Effector memory CD4-positive, alpha-beta T cell (primary cell): ENCODE measurements at places on chromosomes 5 and 9.
A peak's percentile ranks its signal among the peaks of the same experiment; 100 is the strongest.

DNA sequence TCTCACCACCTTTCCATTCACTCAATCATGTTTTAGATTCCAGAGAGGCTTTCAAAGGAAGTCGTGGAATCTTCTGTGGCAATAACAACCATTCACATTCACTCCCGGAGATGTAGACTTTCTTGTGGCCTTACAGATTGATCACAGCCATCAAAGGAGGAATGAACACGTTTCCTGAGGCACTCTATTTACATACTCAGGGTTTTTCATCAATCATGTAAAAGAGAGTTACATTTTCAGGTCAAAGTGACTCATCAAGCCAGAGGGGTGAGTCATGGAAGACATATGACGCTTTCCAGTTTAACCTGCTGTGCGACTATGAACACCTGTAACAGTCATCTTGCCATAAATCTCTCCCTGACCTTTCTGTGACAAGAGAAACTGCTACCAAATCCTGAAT, 39.3 kb upstream of the RAD23B start:
- no peak for DNase-seq

- no peak for DNase-seq
These were observed 73.0 kb upstream of the IL17B start for GRCh38 chr5:149452007-149452664.

DNA sequence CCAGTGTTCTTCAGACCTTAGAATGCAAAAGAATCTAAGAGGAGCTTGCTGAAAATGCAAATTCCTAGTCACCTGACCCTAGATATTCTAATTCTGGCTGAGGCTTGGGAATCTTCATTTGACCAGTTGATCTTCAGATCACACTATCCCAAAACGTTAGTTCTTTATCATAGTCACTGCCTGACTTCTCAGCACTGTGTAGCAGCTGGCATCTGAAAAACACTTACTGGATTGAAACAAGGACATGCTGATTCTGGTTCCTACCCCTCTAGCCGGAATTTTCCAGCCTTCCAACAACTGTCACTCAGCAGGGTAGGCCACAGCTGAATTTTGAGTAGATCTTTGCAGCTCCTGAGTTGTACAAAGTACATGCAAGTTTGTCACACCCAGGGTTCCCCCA, 72.2 kb downstream of the EBF1 start:
- no peak for DNase-seq

GRCh38 chr5:20611620-20612019, 623.6 kb upstream of the CDH18 start:
- DNase-seq, result no peak

- no peak for DNase-seq
These were observed 110.9 kb downstream of the FOXD1 start for GRCh38 chr5:73337586-73338255.

DNA sequence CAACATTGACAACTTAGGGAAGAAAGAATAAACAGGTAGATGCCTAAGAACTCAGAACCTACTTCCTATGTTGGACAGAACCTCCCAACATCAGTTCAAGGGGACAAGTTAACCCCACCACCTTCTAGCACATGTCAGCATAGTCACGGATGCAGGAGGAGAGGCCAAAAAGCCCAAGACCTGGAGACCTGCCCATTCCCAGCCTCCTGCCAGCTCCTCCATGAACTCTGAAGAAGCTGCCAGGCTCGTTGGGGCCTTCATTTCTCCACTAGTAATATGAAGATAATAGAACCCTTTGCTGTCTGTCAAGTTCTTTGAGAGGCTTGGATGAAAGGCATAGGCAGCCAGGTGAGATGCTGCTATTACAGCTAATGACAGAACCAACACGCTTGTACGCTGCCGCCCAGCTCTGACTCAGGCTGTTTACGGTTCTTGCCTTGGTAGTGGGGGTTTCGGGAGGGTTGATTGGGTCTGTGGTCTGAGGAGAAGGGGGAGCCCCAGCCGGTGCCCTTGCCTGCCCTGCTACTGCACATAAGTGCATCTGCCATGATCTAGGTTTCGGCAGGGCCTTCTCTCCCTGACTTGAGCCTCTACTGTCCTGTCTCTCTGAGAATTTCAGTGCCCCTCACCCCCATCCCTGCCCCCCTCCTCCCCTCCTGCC, 82.2 kb downstream of the NRG2 start:
- no peak for DNase-seq

- no peak for DNase-seq
These were observed 61.1 kb downstream of the MTRR start for GRCh38 chr5:7930011-7930410.

- no peak for DNase-seq
These were observed 284.1 kb upstream of the GRIA1 start for GRCh38 chr5:153206361-153206760.

DNA sequence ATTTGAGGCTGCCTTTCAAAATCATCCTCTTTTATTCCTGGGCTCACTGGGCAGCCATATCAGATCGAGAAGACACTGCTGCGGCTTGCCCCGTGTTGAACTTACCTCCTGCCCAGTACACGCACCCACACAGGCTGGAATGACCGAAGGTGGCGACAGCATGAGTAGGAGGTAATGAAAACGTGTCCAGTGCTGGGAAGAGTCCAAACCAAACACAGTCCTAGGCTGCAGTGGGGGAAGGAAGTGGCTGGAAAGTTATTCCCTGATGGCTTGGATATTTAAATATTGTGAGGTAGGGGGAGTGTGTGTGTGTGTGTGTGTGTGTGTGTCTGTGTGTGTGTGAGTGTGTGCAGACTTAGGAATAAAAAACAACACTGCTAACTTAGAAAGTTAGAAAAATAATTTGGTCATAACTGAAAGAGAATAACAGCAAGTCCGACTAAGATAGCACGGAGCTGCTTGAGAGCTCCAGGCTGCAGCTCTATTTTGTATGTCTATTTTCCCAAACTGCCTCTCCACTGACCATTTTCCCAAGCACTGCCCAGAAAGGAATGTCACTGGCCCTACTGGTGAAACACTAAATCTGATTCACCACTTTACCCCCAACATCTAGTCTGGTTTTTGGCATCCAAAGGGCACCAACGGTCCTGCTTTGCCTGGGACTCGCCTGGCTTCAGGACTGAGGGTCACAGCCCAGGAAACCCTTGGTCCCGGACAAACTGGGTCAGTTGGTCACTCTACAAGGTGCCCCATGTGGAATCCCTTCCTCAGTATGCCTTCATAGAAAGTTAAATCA, 41.2 kb downstream of the ANKH start:
- no peak for DNase-seq

- DNase-seq, result no peak
These were observed 8.4 kb upstream of the UBAP1 start for GRCh38 chr9:34170237-34170991.

DNA sequence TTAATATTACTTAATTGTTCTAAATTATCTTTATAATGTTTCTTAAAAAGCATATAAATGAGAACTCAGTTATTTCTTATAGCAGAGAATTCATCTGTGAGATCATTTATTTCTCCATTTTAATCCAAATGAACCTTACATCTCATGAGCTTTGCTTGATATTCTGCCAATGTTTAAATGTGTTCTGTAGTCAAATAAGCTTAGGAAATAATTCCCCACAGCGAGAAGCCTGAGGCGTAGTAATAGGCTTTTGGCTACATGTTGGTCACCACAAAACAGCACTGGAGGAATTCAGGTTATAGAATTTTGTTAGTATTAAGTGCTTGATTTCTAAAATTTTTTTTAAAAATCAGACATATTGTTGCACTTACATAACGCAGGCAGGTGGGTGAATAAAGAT, 585.3 kb upstream of the RORB start:
- no peak for DNase-seq

GRCh38 chr5:161548487-161549094, 2.1 kb upstream of the GABRB2 start:
- DNase-seq, result no peak

DNA sequence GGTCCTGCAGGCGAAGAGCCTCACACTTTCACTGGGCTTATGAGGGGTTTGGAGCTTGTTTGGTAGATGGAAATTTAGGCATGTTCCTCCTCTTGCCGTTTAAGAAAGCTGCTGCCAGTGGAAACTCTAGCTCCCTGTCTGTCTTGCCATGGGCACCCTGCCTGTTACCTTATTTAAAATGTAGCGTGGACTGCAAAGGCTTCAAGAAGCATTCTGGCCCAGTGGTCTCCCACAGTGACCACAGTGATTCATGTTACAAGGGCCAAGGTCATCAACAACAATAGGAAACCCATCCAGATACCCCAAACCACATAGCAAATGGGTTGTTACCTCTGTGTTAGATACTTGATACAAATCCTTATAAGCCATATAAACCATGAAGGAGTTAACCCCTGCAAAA, 96.6 kb downstream of the DPYSL3 start:
- DNase-seq, result no peak

DNA sequence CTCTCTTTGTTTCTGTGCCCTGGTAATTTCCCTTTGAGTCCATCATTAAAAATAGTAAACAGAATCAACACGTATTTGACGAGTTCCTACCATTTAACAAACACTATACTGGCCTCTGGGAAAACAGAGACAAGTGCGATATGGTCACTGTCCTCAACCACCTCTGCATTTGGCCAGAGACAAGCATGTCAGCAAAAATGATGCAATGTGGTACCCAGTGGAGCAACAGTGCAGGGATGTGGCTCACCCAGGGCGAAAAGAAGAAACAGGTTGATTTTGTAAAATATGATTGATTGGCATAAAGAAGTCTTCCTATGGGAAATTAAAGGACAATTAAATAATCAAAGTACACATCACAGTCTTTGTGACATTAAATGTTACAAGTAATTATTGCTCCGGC, 99.1 kb downstream of the CFAP90 start:
- no peak for DNase-seq

DNA sequence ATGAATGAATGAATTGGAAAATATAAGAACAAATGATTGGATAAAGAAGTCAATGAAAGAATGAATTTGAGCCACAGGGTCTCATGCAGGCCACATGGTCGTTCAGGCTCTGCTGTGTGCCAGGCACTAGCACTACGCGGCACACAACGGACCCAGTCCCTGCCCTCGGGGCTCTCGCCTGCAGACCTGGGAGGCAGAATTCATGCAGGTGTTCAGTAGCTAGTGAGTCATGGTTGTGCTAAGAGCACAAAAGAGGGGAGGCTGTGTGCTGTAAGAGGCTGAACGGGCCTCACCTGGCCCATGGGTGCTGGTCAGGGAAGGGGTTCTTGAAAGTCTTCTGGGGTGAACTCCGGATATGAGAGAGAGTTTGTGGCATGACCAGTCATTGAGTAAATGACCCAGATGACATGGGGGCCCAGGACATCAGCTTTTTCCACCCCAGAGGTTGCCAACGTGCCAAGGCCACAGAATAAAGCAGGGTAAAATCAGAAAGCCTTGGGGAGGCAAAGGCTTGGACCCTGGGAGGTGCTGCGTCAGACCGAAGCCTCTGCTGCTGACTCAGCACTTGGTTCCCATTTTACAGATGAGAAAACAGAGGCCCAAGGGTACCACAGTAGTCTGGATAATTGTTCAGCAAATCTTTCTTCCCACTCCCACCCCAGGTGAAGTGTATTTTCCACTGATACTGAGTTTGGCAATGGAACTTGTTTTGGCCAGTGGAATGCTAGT, 264.3 kb upstream of the MVB12B start:
- no peak for DNase-seq

DNA sequence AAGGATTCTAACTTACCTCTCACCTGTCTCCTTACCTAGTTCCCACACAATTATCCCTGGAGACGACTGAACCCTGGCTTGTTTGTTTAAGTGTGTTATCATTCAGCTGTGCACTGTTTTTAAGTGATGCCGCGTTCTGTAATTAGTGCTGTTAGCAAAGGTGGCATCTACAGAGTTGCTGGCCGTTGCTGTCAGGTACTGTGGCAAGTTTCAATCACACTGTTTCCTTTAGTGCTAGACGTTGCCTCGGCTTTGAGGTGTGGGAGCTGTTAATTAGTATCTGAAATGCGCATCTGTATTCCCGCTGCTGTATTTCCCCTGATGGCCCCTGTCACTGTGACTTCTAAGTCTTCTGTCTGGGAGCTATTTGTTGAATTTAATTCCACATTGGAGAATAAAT, 193.8 kb upstream of the GAS1 start:
- no peak for DNase-seq

DNA sequence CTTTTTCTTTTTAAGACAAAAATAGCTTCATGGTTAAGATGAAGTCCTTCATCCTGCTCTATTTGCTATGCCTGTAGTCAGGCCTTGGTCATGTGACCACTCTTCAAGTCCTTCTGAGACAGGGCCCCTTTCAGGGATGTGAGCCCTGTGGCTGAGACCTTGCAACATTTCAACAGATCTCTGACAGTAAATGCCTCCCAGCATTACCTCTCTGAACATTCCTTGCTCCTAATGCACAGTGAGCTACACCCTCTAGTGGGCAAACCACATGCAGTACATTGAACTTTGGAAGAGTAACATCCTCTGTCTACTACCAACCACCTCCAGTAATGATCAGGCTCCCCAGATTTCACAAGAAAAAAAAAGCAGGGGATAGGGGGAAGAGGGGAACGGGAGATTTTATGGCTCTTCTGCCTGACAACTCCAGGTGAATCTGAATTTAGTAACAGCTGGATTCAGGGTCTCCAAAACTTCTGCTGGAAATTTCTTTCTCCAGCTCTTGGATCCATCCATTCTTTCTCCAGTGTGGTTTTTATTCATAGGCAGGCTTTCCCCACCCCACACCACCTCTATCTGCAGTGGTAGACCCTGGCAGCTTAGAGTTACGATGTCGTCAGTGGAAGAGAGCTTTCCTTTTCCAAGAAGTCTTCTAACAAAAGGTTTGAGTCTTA, 8.9 kb upstream of the FBXO38 start:
- DNase-seq, result peak; percentile 0

- DNase-seq, result no peak
These were observed 60.9 kb upstream of the ROR2 start for GRCh38 chr9:92010705-92011536.

DNA sequence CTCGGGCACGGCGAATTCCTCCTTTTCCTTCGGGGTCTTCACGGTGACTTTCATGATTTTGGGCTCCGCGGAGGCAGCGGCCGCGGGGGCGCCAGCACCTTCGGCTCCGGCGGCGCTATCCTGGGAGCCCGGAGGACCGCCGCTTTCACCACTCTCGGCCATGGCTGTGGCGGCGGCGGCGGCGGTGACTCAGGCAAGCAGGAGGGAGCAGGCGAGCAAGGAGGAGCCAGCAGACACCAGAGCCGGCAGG, 315 bp downstream of the UBQLN1 start:
- DNase-seq, result no peak

DNA sequence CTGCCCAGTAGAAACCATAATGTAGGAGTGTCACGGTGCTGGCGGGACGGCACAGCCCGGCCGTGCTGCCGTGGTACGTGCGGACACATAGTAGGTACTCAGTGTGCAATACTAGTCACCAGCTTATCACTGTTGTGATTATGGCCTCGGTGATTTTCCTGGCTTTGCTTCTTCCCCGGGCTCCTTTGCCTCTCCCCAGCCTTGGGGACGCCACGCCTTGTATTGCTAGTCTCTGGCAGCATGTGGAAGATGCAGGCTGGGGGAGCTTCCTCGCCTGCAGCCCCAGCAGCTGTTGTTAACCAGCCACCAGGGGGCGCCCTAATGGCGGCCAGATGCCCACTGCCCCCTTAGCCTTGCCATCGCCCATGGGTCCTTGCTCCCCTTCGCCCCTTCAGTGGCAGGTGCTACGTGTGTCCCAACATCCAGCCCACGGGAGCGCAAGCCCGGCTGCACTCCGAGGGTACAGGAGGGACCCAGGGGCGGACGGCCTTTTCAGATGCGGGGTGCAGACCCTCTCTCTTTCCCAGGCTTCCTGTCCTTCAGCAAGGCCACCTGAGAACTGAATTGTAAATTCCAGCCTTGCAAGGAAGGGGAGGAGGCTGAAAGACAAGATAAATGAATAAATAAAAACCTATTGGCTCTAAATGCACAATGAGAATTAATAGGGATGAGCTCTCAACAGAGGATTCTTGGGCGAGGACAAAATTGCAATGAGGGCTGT, 8.0 kb downstream of the NTNG2 start:
- DNase-seq, result peak; percentile 38

- no peak for DNase-seq
These were observed 7.9 kb downstream of the ERP44 start for GRCh38 chr9:100090880-100091279.
